ENCODE measurements at places on chromosomes 2 and 18.

DNA sequence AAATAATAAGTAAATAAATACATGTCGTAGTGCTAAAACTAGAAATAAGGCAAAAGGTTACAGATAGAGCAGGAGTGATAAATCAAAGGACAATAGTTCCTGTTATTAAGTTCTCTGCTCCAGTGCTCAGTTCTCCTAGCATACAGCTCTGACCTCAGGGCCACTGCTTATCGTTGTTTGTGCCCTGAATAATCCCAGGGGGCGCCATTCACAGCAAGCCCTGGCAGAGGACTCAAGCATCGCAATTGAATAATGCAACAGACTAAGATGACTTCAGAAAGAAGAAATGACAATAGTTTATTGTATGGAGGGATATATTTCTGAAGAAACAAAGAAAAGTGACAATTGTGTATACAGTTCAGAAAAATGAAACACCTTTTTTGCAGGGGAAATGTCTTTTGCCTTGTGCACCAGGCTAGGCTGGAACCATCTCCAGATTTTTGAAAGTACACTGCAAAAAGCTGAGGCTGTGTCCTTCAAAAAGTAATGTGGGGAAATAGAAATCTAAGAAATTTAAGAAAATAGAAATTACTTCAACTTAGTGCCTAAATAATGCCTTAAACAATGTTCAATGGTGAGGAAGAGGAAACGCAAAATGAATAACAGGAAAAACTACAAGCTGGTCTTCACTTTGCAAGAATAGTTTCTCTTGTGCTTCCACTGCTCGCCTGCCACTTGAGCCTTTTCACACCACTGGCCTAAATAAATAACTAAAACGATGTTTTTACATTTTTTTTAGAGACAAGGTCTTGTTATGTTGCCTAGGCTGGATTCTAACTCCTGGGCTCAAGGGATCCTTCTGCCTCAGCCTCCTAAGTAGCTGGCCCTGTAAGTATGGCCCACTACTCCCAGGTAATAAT, 19.0 kb upstream of the CCNYL1 start:
- no peak for DNase-seq

GRCh38 chr2:104388296-104388695, 465.6 kb upstream of the POU3F3 start:
- DNase-seq: no peak

DNA sequence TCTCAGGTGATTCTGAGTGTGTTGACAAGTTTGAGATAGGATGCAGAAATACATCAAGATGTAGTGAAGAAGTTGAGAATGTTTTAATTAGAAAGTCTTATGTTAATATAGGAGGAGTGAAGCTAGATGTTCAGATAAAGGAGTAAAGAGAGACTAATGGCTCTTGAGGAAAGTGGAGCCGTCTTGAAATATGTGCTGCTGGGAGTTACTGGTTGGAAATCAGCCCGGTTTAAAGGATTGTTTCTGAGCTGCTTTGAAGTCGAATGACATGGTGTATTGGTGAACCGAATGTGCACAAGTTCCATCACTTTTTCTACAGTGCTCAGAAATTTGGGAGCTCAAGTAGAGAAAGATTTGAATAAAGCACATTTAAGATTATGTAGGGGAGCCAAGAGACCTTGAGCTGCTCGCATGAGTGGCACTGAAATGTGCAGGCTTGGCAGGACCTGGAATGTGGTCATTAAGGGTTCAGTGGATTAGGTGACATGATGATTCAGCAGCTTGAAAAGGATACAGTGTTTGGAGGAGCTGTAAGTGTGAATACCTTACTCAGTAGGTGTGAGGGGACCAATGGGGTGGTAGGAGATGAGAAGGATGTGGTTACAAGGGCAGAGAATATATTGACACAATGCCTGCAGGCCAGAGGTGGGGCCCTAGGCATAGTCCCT, 68.6 kb downstream of the CAB39 start:
- no peak for DNase-seq

DNA sequence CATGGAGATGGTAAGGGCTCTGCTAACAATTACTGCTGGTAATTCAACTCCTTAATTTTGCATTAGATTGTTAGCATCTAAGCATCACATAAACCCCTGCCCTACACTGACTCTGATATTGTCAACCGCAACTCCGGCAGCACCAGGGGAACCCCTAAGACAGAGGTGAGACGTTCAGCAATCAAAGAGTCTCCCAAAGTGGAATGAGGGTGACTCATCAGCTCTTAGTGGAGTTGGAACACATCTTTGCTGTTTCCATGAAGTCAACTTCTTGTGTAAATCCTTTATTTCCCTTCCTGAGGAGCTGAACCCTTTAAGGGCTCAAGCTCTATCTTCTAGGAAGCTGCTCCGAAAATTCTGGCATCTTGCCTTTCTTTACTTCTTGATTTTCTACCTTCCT, 52.1 kb downstream of the ABCG8 start:
- DNase-seq: no peak

GRCh38 chr2:235826826-235827225, 333.0 kb downstream of the AGAP1 start:
- no peak for DNase-seq

DNA sequence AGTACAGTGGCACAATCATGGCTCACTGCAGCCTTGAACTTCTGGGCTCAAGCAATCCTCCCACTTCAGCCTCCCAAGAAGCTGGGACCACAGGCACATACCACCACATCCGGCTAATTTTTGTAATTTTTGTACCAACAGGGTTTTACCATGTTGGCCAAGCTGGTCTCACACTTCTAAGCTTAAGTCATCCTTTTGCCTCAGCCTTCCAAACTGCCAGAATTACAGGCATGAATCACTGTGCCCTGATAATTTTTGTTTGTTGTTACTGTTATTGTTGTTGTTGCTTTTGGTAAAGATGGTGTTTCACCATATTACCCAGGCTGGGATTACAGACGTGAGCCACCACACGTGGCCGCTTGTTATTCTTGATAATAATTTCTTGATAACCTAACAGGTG, 10.5 kb upstream of the COBLL1 start:
- DNase-seq: no peak

DNA sequence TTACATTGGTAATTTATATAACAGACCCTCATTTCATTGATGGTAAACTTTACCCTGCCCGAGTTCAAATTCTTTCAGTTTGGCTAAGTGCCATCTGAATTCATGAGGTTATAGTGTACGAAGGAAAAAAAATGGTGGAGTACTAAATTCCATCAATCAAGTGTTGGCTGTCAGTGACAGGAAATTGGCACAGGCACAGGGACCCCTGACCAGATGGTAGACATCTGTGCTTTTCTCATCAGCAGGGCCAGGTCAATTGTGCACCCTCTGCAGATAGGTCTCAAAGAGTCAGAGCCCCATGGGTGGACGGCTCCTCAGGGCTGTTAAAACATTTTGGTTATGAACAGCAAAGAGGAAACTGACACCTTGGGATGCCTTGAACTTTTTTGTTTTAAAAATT, 439.2 kb downstream of the SETBP1 start:
- no peak for DNase-seq

- DNase-seq: no peak
These were observed 1.2 kb downstream of the SEMA4C start for GRCh38 chr2:96868555-96869280.

GRCh38 chr2:207071820-207072219, 93.9 kb downstream of the KLF7 start:
- no peak for DNase-seq

DNA sequence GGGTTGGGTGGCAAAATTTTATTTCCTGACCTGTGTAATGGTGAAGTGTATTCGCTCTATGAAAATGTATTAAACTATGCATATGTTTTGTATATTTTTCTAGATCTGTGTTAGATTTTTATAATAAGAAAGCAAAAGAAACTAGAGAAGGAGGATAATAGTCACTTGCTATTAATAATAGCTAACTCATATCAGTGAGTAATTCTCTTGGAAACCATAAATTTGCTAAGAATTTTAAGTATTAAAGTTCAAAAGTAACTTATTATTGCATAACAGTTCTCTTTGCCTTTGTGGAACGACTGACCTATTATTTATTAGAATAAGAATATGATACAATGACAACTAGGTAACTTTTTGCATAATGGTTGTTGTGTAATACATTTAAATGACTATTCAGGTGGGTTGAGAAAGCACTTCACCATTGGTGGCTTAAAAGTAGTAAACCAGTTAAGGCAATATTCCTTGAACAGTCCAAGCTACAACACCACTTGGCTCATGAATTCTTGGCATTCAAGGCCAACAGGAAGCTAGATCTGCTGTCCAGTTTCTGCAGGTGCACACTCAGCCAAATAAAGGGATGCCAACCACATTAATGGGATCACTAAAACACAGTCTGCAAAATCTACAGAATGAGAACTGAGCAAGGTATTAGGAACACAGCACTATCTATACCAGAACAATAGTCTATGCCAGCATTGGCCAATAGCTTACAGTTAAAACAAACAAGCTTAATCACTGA, 921.3 kb downstream of the CPS1 start:
- DNase-seq: no peak

DNA sequence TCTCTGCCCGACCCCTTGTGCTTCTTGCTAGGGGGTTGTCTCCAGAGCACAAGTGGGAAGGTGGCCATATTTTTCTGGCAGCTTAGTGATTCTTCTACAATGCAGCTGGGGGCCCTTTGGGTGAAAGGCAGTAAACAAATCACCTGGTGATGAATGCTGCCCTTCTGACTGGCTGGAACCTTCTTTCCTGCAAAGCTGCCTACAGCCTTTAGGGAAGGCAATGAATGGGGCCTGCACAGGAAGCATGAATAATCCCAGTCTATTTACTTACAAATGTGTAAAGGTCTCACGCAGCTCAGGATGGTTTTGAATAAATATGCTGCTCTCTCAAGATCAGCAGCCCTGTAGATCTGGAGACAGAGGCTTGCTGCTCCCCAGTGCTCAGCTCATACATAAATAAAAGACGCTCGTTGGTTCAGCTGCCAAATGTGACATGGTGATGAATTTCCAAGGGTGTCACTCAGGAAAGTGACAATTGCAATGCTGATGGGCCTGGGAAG, 289.2 kb downstream of the TDRD15 start:
- DNase-seq: no peak

GRCh38 chr2:208686665-208687064, 280.1 kb downstream of the PTH2R start:
- no peak for DNase-seq

DNA sequence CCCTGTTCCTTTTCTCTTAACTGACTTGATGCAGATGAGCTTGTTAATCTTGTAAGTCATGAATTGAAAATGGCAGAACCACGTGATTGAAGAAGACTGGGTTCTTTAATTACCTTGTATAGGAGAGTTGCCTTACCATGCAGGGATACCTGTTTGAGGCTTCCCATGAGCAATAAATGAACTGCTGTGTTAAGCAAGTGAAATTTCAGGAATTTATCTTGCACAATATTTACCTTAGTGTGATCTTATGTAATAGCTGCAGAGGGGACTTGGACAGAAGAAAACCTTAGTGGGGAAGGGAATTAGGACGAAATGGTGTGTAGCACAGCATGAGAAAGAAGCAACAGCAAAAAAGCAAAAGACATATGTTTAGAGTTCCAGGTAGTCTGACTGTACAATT, 384.0 kb upstream of the TMEFF2 start:
- no peak for DNase-seq

DNA sequence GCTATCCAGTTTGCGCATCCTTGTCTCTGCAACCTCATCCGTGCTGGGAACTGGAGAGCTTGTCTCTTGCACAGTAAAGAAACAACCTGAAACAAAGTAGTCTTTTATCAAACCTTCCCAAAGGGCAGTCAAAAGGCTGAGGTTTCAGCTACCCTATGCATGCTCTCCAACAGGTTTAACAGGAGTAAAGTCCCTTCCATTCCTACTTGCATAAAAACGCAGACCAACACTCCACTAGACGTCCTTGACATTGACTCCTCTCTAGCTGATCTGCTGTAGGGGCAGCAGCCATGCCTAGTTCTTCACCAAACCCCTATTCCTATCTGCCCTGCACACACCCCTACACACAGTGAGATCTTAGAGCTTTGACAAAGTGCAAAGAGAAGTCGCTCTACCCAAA, 41.5 kb downstream of the L3MBTL4 start:
- no peak for DNase-seq

- DNase-seq: no peak
These were observed 691.8 kb upstream of the CHAC2 start for GRCh38 chr2:53075760-53076159.

DNA sequence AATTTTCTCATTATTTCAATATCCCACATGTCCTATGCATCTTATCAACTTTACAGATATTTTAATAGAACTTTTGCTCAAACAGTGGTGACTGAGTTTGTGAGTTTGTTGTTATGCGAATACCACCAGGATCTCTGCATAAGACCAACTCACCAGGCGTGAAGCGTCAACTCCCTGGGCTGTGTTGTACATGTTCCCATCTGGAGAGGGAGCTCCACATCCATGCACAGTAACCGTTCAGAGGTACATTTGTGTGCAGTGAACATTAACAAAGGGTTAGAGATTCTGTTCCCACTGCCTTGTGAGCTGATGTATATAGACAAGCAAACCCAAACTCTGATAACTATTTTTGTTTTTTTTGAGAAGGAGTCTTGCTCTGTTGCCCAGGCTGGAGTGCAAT, 188.7 kb downstream of the MYT1L start:
- DNase-seq: no peak

DNA sequence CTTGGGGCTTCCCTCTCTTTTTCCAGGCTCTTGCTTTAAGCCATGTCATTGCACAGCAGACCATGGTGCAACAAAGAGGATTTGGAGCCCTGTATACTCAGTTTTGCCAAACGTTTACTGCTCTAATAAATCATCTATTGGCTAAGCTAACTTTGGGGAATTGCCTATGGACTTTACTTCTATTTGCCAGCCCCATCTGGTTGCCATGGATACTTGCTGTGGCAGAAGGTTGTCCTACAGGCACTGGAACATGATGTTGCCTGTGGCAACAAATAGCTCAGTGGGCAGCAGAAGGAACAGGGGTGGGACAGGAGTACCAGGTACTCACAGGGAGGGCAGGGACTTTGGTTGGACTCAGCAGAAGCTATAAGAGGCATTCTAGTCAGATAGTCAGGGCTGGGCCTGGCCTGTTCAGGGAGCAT, 129.7 kb downstream of the CCDC85A start:
- DNase-seq: no peak

GRCh38 chr2:6968319-6969100, 51.3 kb downstream of the RNF144A start:
- no peak for DNase-seq

DNA sequence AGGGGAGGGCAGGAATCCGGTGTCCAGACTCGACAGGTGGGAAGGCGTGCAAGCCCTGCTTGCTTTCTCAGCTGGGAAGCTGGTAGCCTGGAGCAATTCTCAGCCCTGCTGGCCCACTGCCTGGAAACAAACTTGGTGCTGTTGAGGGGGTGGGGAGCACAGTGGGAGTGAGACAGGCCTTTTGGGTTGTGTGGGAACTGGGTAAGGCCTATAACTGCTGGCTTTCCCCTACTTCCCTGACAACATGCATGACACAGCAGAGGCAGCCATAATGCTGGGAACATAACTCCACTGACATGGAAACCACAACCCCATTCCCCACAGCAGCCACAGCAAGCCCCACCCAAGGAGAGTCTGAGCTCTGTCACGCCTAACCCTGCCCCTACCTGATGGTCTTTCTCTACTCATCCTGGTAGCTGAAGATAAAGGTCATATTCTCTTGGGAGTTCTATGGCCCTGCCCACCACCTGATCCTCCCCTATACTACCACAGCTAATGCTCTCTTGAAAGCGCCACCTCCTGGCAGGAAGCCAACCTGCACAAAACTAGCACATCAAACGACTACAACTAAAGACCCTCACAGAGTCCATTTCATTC, 122.9 kb upstream of the ACVR1C start:
- DNase-seq: no peak
